ENCODE measurements at places on chromosomes 2 and 18. TPM values are rescaled to one million over a fixed set of nuclear protein-coding genes. Genes with fewer than 3 reads are reported as not detected.
A peak's percentile ranks its signal among the peaks of the same experiment; 100 is the strongest.

DNA sequence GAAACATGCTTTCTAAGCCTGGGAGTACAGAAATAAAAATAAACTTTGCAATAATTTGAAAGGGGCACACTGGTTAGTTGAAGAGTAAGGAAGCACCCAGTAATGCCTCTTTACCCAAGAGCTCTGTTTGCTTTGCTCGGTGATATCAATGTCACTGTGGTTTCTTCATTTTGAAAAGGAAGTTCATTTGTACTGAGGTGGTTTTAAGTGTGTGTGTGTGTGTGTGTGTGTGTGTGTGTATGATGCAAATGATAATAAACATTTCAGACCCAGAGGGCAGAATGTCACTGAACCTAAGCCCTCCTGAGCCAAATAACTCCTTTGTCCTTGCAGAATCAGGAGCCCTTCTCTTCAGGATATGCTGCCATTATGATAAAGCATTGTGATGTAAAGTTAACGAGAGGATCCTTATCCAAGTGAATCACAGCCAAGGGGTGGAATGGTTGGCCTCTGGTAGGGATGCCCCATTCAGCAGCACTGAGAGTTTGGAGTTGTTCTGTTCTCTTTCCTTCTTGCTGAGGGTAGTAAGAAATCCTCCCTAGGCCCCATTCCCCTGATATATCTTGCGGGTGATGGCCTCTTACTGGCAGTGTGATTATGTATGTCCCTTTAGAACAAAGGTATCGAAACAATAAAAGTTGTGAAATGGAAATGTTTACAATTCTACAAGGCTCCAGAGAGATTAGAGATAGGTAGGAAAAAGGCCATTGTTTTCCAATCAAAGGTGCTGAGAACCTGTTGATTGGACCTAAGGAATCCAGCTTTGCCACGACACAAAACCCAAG lies 7.6 kb downstream of the ITGA6 start:
- no peak for DNase-seq

- no peak for DNase-seq
Observed at GRCh38 chr2:39266916-39267434, 23.2 kb upstream of the CDKL4 start.

DNA sequence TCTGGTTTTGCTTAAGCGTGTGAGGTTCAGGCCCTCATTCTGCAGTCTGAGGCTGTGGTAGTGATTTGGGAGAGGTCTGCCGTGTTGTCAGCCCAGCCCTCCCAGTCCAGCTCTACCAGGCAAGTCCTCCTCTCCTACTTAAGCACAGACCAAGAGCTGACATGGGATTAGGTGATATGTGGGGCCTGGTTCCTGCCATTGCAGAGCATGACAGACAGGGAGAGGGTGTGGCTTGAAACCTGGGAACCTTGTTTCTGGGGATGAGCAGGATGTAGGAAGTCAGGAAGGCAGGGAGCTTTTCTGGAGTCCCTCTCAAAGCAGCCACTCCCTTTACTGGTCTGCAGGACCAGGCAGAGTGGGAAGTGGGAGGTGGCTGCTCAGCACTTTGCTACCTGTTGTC lies 38.6 kb downstream of the PTPRM start:
- DNase-seq, result no peak

GRCh38 chr18:76588601-76589226 lies 93.7 kb upstream of the ZNF516 start:
- no peak for DNase-seq

GRCh38 chr18:26309281-26309680 lies 83.0 kb downstream of the TAF4B start:
- DNase-seq, result no peak

DNA sequence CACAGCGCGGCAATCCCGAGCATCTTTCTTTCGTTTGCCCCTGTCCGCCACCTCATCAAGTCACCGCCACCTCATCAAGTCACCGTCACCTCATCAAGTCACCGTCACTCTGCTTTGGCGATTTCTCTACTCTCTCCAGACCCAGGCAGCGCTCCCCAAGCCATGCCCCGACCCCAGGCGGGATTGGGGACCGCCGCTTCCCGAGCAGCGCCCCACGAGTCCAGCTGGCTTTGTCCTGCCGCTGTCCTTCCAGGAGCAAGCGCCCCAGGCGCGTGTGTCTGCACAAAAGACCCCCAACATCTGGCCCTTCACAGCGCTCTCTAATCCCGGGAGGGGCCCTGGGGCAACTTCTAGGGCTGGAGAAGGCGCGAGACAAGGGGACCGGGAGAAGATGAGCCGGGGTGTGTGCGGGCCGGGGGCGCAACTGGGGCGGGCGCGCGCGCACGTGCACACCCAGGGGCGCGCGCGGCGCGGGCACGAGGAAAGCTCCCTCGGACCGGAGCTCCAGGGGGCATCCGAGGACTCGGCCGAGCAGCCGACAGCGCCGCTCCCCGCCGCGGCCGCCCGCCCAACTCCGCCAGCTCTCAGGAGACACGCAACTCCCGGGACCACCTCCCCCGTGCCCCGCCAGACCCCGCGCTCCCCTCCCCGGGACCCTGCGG lies 633 bp upstream of the RNF152 start:
- peak; percentile 68 for DNase-seq

- DNase-seq, result peak; percentile 48
Observed at GRCh38 chr18:79883461-79884293, 67.8 kb downstream of the SLC66A2 start.

DNA sequence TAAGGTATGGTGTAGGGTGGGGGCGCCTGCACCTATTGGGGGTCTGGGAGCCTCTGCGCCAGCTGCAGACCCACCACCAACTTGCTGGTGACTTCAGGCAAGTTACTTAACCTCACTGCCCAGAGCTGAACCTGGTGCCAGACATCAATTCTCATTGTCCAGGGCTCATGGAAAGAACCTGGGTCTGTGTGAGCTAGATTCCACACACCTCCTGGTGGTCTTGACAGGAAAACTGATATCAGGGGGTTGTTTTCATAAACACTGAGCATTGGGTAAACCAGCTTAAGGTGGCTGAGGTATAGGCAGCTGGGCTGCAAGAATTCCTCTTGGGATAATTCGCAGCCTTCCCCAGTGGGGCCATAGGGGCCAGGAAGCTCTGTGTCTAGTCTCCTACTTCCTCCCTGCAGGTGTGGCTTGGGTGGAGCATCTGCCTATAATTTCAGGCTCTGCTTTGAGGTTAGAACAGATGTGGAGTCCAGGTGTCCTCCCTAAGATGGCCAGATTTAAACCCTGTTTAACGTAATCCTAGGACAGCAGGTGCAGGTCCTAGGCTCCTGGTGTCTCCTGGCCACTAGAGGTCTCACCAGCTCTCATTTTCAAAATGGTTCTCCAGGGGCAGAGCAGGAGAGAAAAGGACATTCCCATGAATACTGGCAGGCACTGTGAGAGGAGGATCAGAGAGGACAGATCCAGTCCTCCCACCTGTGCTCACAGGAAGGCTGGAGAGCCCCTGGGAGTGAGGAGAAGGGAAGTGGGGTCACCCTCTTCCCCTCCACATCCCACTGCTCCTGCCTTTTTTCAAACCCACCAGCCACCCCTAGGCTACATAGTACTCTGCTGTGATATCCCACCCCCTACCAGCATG lies 100.4 kb upstream of the SMAD2 start:
- DNase-seq, result no peak

GRCh38 chr2:207230261-207231105 lies 64.7 kb upstream of the KLF7 start:
- no peak for DNase-seq

DNA sequence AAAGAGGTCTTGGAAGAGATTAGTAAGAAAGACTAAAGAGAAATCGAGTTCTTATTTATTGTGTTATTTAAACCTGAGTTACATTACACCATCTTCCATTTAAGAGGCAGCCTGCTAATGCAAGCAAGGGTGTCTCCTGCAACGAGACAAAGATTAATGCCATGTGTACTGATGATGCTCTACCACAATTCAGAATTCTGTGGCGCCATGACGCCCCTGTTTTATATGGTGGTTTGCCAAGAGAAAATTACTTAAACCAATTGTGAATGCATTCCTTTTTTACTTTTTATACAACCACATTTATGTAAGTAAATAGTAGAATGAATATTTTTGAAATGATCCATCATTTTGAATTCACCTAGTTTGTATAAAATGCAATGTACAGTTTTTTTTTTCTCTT lies 356.1 kb upstream of the ZEB2 start:
- no peak for DNase-seq

DNA sequence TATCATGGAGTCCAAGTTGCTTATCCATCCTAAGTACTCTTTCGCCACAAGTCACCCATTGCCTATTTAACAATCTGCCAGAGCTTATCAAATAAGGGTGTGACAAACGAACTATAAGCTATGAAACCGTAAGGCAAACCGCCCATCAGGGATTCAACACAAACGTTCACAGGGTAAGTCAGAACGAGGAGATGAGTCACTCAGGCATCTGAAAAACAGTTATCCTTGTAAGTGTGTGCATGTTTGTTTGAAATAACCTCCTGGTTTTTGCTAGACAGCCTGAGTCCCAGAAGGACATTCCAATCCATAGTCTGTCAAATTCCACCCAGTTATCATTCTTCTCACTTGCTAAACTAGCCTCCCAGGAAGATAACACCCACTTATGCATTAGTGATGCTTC lies 299.1 kb downstream of the PAX3 start:
- no peak for DNase-seq

DNA sequence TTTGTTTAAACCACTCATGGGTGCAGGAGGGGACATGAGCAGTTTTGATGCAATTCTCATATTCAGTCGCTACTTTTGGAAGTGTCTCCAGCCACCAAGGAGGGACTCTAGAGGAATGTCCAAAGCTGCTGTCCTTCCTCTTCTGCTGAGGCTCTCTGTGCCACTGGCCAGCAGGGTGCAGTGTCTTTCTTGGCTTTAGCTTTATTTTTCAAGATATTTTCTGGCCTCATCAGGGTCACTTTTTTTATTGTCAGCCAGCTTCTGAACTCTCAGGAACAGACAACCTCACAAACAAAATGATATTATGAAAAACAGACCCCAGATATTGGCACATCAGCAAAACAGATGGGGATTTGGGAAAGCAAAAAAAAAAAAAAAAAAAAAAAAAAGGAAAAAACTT lies 289.3 kb upstream of the ZSWIM2 start:
- DNase-seq, result no peak

GRCh38 chr18:52963481-52963880 lies 623.5 kb downstream of the DCC start:
- no peak for DNase-seq

DNA sequence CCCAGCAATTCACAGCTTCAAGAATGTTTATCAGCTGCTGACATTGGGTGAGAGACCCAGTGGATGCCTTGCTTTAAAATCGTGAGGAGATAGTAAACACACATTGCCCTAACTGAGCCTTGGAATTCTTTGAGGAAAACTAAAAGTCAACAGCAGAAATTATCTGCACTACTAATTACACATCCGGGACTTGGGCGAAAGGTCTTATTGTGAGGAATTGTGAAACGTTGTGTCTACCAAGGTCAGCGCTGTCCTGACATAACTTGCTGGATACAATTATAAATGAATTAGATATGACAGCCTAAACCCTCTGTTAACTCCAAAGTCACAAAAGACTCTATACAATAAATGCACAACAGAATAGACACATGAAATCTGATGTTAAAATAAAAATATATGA lies 121.4 kb downstream of the ST6GAL2 start:
- DNase-seq, result no peak

DNA sequence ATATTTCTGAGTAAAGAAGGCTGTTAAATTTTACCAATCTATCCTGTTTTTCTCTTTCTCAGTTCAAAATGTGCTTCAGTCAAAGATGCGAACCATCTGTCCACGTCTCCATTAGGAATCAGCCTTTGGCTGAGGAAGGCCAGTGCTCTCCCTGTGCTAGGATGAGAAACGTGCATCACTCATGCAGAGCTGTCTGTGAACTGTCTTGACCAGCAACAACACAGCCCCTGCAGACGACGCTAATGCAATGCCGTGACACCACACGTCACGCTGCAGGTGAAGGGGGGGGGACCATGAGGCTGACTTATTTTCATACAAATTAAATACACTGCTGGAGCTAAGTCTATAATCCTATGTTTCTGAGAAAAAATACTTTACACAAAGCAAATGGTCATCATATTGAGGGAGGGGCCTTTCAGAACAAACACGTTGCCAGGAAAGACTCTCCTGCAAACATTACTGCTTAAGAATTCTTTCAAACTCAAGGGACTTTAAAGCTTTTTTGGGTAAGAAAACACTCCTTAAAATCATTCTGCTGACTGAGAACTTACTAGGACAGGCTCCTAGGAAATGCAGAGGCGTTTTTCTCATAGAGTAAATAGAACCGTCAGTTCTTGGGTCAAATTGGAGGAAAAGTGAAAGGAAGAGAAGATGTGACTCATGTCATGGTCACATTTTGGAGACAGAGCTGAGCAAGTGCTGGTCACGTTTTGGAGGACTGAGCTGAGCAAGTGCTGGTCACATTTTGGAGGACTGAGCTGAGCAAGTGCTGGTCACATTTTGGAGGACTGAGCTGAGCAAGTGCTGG lies 97.0 kb downstream of the MBP start:
- DNase-seq, result no peak

DNA sequence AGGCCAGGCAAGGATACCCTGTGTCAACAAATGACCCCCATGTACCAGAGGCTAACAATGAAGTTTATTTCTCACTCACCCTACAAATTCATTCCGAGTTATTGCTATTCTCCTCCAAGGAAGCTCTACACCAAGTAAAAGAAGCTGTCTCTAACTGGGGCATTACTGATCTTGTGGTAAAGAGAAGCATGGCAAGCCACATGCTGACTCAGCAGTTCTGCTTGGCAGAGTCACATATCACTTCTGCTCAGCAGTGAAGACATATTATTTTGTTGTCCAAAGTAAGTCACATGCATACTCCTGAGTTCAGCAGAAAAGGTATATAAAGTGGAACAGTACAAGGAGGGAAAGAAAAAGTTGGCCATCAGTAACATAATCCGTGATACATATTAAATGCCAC lies 315.8 kb downstream of the GULP1 start:
- DNase-seq, result no peak

MAT2A gene
- 177 TPM for total RNA-seq

EPHA4 gene
- total RNA-seq, result 49.9 TPM

C2orf92 gene
- 45.7 TPM for total RNA-seq

REG1B gene
- not detected for total RNA-seq

TRIM43 gene
- not detected for total RNA-seq

ZC3H8 gene
- total RNA-seq, result 10.1 TPM

PDE1A gene
- 2.6 TPM for total RNA-seq

RAB11FIP5 gene
- 24.9 TPM for total RNA-seq

PDCL3 gene
- 22.6 TPM for total RNA-seq

WNT10A gene
- total RNA-seq, result 20.7 TPM

MLPH gene
- 8.8 TPM for total RNA-seq

CLHC1 gene
- total RNA-seq, result 12.7 TPM

Data from suprapubic skin (tissue), 4 donors.